ENCODE measurements at places on chromosomes 16 and 17.

DNA sequence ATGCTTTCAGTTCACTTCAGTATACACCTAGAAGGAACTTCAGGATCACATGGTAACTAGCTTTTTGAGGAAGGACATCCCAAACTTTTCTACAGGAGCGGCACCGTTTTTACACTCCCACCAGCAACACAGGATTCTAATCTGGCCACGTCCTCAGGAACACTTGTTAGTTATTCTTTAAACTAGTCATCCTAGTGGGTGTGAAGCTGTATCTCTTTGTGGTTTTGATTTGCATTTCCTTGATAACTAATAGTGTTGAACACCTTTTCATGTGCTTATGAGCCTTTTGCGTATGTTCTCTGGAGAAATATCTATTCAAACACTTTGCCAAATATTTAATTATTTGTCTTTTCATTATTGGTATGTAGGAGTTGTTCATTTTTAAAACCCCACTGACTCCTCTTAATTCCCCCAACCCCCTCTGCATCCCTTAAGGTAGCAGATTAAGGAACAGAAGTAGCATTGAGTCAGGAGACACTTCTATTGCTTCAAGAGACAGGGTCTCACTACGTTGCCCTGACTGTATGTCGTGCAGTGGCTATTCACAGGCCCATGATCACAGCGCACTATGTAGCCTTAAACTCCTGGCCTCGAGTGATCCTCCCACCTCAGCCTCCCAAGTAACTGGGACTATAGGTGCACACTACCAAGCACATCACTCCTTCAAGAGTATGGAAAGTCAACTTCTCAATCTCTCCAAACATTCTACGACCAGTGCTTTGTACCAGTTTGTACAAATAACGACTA is 25.4 kb downstream of the YWHAE start:
- DNase-seq = no peak

DNA sequence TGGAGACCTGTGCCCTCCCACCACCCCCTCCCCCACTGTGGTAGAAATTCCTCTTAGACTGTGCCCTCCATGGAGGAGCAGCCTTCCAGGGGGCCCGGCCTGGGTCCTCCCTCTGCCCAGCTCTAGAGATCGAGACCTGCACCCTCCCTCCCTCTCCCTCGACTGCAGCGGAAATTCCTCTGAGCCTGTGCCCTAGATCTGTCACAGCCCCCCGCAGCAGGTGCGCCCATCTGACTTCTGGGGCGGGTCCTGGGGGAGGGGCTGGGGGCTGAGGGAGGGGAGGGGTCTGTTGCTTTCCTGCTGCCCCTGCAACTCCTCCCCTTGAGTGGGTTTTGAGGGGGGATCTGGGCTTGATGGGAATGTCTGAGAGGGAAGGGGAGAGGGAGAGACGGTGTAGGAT is 177.8 kb upstream of the GSE1 start:
- DNase-seq = no peak

DNA sequence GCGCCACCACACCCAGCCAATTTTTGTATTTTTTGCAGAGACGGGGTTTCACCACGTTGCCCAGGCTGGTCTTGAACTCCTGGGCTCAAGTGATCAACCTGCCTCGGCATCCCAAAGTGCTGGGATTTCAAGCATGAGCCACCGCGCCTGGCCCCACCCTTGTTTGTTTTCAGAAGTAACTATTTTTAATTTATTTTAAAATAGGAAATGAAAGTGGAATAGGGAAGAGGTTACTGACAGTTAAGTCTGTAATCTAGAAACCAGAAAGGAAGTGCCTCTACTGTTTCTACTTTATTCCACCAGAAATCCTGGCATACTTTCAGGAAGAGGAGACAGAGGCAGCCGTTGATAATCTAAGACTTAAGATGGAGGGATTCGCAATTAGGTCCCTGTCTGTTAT is 225.6 kb downstream of the TANC2 start:
- no peak for DNase-seq

GRCh38 chr16:50067290-50067853 is 1.6 kb downstream of the HEATR3 start:
- DNase-seq = peak; percentile 39

GRCh38 chr17:78645421-78646295 is 68.5 kb upstream of the DNAH17 start:
- no peak for DNase-seq

DNA sequence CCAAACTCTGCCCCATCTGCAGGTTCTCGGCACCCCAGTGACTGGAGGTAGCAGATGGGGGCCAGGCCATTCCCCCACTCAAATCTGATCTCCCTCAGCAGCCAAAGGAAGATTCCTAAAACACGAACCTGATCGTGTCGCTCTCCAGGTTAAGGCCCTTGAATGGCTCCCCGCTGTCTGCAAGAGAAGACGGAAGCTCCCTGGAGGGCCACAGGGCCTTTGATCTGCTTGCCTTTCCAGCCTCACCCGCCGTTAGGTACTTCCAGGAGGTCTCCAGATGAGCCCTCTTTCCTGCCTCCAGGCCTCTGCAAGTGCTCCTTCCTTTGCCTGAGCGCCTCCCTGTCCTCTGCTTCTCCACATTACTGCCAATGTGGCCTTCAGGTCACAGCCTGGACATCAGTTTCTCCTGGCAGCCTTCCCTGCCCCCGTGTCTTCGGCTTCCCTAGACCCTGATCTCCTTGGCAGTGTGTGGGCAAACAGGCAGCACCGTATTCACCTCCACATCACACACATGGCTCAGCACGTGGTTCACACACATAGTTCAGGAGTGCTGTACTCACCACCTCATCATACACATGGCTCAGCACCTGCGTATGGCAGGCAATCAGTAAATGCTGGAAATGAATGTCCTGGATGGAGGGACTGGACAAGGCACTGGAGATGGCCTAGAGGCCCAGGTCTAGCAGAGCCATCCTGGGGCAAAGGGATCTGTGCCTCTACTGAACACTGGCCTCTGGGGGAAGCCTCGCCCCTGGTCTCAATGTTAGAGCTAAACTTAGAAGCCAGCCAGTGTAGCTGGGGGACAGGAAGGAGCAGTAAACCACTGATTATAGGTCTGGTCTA is 26.4 kb upstream of the MRPS23 start:
- no peak for DNase-seq

GRCh38 chr16:47113130-47113529 is 30.6 kb downstream of the NETO2 start:
- no peak for DNase-seq

- DNase-seq = no peak
Observed at GRCh38 chr17:55577687-55578086, 66.4 kb upstream of the SMIM36 start.

- DNase-seq = no peak
Observed at GRCh38 chr17:77160875-77161530, 20.2 kb downstream of the SEC14L1 start.

DNA sequence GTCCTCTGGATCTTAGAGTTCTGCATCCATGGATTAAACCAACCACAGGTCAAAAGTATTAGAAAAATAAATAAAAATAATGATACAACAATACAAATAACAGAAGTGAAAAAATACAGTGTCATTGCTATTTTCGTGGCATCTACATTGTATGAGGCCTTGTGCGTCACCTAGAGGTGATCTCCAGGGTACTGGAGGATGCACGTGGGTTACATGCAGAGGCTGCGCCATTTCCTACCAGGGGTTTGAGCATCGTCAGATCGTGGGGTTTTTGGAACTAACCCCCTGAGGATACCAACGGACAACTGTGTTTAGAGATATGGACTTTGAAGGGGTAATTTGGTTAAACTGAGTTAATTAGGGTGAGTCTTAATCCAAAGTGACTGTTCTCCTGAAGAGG is 224.7 kb downstream of the ENGASE start:
- DNase-seq = no peak

GRCh38 chr16:57752203-57752580 is 16.6 kb downstream of the KATNB1 start:
- DNase-seq = no peak

GRCh38 chr16:77944631-77945030 is 77.7 kb upstream of the CLEC3A start:
- no peak for DNase-seq

DNA sequence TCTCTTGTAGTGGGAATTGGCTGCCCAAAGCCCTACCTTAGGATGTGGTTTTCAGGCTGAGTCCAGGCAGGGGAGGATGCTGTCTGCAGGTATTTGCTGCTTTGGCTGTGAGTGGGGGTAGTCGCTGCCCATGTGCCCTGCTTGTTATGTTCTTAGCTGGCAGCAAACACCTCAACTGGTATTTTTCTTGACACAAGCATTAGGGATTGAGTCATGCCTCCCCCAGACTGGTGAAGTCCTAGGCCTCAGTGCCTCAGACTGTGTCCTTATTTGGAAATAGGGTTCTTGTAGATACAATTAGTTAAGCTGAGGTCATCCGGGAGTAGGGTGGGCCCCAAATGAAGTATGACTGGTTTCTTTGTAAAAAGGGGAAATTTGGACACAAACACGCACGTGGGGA is 808.3 kb upstream of the EEF2KMT start:
- DNase-seq = no peak

GRCh38 chr16:59356144-59356543 is 622.0 kb upstream of the GOT2 start:
- DNase-seq = no peak

- no peak for DNase-seq
Observed at GRCh38 chr17:50170662-50171370, 5.0 kb downstream of the SGCA start.

DNA sequence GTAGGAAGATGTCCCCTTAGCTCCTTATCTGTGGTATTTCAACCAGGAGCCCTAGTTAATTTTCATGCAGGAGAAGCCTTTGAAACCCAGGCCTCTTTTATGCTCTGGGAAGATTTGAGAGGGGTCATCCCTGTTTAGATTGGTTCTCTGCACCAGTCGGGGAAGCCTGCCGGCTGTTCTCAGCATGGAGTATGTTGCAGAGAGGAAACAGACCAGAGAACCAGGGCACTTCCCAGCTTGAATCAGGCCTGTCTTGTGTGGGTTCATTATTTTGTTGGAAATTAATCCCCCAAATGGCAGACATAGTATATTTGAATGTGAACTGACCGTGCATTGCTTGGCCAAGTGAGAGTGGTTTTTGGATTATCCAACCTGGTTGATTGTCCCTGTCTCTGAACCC is 1082.1 kb upstream of the RBFOX1 start:
- DNase-seq = no peak

DNA sequence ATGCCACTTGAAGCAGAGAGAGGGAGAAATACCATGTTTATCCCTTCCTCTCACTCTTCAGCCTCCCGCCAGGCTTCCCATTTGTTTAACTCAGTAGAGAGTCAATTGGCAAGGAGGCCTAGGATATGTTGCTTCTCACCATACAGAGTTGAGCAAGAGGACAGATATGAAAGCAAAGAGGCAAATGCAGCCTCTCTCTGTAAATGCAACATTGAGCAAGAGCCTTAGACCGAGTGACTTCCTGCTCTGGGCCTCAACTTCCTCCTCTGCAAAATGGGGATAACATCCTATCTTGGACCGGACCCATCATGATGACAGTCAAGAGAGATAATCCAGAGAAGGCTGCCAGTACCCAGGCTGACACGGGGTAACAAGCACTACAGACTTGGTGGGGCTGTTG is 36.8 kb downstream of the SOCS1 start:
- DNase-seq = no peak

DNA sequence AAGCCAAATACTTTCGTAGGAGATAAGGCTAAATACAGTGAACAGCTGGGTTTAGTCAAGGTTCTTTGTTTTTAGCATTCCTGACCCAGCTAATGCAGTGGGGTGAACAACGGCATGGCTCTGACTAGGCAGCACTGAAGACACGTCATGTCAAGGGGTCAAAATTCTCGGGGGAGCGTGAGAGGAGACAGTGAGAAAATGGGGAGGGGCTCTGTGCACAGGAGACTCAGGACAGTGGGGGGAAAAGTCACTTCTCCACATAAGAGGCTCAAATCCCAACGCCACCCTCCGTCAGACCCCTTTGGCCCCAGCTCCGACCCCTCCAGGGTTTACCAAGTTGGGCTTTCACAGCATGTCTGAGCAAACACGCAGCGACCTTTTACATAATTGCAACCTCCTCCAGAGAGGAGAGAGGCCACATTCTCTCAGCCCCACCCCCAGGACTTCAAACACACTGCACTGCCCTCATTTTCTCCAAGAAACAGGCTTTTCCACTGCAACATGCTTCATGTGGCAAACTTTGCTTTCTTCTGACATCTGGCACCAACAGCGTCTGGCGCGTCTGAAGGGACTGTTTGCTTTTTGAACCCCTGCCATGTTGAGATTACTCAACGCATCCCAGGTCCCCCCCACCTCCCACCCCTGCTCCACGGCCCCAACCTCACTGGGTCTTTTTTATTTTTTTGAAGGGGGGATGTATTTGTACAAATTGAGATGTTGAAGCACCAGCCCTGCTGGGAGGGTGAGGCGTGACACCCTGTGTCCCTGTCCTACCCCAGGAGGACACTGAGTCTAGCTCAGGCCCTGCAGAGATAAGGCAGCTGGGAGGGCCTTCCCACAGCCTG is 30.0 kb downstream of the AXIN2 start:
- DNase-seq = no peak

DNA sequence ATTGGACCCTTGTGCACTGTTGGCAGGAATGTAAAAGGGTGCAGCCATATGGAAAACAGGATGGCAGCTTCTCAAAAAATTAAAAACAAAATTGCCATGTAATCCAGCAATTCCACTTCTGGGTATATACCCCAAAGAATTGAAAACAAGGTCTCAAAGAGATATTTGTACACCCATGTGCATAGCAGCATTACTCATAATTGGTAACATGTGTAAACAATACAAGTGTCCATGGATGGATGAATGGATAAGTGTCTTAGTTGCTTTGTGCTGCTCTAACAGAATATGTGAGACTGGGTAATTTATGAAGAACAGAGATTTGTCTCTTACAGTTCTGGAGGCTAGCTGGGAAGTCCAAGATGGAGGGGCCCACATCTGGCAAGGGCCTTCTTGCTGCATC is 3.8 kb upstream of the RUNDC3A start:
- DNase-seq = no peak

DNA sequence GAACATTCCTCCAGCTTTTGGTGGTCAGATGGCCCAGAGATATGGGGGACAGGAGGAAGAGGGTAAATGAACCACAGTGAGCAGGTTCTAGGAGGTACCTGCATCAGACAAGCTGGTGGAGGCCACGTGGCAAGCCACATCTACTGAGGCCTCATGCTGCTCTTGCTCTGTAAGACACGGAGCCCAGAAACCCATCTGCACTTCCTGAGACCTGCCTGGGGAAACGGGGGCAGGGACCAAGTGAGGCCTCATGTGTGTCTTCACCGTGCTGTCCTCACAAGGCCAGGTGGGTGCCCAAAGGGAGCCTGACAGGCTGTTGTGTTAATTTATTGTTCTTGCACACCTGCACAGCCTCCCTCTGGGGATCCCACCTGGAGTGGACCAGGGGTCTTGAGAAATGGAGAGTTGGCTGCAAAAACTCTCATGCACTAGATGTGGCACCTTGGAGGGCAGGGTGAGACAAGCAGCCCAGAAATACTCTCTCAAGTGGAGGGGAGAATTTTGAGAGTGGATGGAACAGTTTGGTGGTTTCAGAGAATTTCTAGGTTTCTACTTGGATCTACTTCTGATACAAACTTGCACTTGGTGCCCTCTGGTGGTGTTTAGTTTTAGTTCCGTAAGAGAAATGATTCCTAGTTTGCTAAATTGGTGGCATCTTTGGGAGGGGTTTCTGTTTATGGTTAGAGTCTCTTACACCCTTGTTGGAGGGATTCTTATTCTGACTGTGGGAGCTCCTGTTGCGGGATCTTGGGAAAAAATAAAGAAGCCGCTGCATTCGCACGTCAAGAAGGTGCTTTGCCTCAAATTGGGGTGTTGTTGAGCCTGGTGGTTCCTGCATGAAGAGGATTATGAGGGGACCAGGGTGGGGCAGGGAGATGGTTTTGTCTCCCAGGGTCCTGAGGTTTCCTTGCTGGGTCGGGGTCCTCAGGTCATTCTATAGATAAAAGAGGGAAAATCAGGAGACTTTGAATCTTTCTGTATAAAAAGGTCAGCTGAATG is 47.5 kb downstream of the SLC6A2 start:
- DNase-seq = peak; percentile 6

Measured in KG1 (cell line).